ENCODE measurements at places on chromosomes 12 and 14.

GRCh38 chr14:38554026-38554425, 298.1 kb upstream of the CLEC14A start:
- H3K4me3 ChIP-seq, result no peak overlapping the region
- DNase-seq, result no peak
- no peaks in the 10 kb centered on the region for H3K27me3 ChIP-seq
- H3K36me3 ChIP-seq, result no peaks in the 10 kb centered on the region

DNA sequence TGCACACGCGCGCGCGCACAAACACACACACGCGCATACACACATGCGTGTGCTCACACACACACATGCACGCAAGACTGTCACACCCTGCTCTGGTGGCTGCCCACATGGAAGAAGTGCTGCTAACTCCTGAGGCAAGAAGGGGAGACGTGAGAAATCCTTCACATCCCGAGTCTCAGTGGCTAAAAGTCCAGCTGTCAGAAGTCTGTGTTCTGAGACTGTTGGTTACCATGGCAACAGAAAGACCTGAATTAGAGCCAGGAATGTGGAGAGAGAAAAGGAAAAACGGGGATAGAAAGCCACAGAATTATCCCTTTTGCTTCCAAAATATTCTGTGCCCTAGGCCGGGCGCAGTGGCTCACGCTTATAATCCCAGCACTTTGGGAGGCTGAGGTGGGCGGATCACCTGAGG, 71.2 kb downstream of the PPFIBP1 start:
- H3K4me3 ChIP-seq, result no peak overlapping the region
- H3K36me3 ChIP-seq, result no peaks in the 10 kb centered on the region
- no peaks in the 10 kb centered on the region for H3K27me3 ChIP-seq
- peaks cover 17% of the 10 kb centered on the region for H3K4me1 ChIP-seq

DNA sequence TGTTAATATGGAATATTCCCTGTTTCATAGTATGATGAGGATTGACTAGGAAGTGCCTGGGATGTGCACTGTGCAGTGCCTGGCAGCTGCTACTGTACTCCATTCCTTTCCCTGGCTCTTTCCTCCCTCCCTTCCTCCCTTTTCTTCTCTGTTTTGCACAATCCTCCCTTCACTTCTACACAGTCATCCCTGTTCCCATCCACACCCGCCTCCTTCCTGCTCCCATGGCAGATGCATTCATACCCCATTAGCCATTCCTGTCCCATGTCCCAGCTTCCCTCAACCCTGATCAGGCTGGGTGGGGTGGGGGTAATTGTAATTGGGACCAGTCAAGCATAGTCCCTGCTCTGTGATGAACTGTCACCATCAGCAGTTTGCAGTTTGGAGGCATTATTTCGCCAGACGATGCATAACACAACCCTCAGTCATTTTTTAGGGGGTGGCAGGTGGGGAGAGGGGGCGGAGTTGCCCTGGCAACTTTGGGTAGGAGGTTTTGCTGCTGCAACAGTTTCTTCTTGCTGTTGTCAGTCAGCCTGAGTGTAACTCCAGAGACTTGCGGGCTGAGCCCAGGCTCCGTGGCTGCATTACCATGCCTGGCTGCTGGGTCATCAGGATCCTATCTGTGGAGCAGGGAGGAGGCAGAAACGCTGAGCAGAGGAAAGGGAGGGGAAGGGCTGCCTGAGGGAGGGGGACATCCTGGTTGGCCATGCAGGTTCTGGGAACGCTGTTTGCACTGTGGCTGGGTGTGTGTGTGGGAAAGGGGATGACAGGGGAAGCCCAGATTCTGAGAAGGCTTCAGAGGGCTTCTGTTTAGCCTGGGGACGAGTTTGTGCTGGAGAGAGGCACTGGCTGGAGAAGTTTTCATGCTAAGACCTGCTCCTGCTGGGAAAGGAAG, 4.1 kb upstream of the KRT84 start:
- H3K36me3 ChIP-seq, result no peaks in the 10 kb centered on the region
- no peak overlapping the region for H3K4me3 ChIP-seq
- H3K27me3 ChIP-seq, result no peaks in the 10 kb centered on the region
- H3K27ac ChIP-seq, result no peak overlapping the region

DNA sequence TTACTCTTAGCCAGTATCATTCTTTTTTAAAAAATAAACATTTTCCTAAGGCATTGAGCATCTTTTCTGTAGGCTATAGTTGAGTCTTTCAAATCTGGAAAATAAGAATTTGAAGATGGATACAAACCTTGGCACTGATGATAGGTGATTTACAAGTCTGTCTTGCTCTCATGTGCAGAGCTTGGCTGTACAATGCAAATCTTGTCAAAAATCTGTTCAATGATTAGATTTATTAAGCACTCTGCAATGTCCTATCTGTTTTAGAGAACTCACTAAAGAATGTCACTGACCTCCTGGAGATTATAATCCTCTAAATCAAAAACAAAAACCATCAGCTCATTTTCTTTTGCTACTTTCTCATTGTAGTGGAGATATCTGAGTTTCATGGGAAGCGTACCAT, 42.8 kb upstream of the AMIGO2 start:
- no peak for DNase-seq
- no peaks in the 10 kb centered on the region for H3K4me1 ChIP-seq
- H3K27me3 ChIP-seq, result no peaks in the 10 kb centered on the region

DNA sequence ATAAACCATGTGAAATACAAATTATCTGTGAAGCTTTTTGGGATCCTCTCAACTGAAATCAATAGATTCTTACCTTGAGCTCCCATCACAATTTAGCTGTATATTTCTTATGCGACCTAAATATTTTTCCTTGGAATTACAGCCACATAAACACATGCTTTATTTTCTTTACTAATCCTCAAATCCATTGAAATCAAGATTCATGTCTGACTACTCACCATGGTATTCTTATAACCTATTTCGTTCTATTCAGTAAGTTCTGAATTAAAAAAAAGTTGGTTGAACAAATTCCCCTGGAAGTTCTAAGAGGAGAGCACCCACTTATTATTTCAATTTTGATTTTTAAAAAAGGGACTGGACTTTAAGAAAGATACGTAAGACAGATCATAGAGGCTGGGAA, 292.1 kb upstream of the ATP2B1 start:
- no peak overlapping the region for H3K4me3 ChIP-seq
- H3K27me3 ChIP-seq, result no peaks in the 10 kb centered on the region
- H3K4me1 ChIP-seq, result no peaks in the 10 kb centered on the region
- DNase-seq, result no peak

DNA sequence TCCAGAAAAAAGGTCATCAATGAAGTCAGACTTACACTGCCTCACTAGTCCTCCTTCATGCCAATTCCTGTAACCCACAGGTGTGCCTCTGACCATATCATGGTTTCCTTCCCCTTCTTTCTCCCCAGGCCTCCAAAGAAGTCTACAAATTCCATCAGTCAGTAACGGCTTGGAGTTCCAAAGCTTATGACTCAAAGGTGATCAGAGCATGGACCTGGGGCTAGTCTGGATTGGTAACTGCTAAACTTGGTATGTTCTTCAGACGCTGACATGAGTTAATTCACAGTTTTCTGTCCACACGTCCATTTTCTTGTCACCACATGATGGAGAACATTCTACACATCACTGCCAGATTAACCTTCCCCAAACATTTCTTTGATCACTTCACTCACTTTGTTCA, 560.4 kb downstream of the ETNK1 start:
- H3K4me1 ChIP-seq, result no peaks in the 10 kb centered on the region
- no peak overlapping the region for H3K4me3 ChIP-seq

- H3K36me3 ChIP-seq, result no peaks in the 10 kb centered on the region
- H3K27ac ChIP-seq, result no peak overlapping the region
- no peak overlapping the region for H3K4me3 ChIP-seq
- no peaks in the 10 kb centered on the region for H3K27me3 ChIP-seq
- H3K4me1 ChIP-seq, result no peaks in the 10 kb centered on the region
Observed at GRCh38 chr12:127241072-127241817, 1025.7 kb upstream of the TMEM132C start.

DNA sequence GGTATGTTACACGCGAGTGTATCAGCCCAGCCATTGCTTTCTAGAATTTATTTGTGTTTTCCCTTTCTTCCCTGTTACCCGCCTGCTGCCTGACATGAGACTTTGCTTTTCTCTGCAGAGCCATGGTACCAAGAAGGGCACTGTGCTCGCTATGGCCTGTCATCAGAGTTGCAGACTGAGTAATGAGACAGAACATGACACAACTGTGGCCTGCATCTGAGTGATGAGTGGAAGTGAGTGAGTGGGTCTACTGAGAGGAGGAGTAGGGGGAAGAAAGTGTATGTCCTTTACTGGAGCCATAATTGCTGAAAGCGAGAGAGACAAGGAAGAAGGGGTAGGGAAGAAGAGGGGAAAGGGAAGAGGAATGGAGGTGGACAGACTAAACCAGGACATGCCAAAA, 2.9 kb downstream of the RILPL1 start:
- no peaks in the 10 kb centered on the region for H3K36me3 ChIP-seq
- H3K4me3 ChIP-seq, result no peak overlapping the region
- H3K4me1 ChIP-seq, result peaks cover 28% of the 10 kb centered on the region
- DNase-seq, result no peak
- H3K27me3 ChIP-seq, result no peaks in the 10 kb centered on the region
- H3K27ac ChIP-seq, result no peak overlapping the region

All from upper lobe of left lung (tissue), 6 donors.